ENCODE measurements at places on chromosomes 5 and 9.

DNA sequence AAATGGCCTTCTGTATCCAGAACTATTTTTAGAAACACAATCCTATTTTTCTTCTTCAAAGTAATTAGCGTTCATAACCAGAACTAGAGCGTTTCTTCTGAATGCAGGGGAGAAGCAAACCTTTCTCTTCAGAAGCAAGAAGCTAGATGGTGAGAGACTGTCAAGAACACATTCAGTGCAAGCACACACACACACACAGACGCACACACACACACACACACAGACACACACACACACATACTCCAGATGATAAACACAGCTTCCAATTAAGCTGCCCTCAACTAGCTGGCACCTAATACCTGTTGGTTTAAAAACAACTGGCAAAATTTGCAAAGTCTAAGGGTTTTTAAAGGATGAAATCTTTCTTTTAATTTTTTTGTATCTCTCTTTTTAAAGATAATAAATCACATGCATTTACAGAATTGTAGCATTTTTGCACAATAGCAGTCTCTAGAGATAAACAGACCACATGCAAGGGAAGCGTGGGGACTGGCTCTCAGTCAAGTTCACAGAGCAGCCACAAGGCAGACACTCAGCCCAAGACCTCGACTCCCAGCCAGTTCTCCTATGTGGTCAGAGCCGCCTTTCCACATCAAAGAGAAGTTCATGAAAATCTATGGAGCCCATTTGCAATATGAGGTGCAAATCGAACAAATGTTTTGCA is 138.5 kb downstream of the TTLL11 start:
- no peak for DNase-seq

GRCh38 chr5:8864053-8864452 is 681.8 kb downstream of the SEMA5A start:
- DNase-seq, result no peak

DNA sequence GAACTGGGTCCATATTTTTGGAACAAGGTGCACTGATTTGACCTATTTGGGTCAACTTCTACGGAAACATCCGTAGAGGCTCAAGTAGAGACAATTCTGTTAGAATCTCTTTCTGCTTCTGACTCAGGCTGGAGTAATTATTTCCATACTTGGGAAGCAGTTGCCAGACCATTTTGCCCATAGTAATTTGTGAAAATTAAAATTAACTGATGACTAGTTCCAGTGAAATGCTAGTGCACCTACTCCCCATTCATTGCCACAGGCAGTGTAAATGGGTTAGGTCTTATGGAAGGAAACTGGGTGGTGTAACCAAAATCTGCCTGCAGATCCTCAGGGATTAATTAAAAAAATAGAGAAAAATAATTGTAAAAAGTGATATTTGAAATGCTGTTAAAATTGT is 201.1 kb downstream of the TENT4A start:
- no peak for DNase-seq

- no peak for DNase-seq
Observed at GRCh38 chr5:95838001-95838520, 15.5 kb upstream of the GLRX start.

DNA sequence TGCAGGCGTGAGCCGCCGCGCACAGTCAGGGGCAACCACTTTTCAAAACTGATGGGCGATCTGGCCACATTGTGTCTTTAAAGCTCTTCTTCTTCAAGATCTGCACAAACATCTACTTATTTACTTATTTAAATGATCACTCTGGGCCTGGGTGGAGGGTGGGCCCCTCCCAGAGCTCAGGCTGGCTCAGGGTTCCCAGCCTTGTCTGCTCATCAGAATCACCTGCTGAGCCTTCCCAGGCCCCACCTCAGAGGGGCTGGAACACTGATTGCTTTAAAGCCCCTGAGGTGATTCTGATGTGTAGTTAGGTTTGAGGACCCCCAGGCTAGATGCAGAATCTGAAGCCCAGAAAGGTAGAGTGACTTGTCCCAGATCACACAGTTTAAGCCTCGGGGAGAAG is 45.6 kb upstream of the DMRT1 start:
- DNase-seq, result no peak

DNA sequence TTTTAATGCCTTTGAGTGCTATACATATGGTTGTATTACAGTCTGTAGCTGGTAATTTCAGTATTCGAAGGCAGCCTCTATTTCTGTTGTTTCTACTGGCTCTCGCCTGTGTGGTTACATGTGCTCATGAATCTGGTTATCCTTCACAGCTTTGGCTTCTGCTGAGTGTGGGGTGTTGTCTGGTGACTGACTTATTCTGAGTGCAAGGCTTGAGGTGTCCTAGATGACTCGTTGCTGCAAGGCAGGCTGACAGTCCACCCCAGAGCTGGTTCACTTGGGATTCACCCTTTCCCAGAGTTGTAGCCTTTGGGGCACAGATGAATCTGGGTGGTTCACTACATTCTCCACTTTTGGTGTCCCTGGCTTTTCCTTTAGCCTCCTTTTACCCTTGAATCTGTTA is 41.4 kb downstream of the PDE8B start:
- DNase-seq, result no peak

- DNase-seq, result no peak
Observed at GRCh38 chr5:95804736-95805539, 17.6 kb downstream of the GLRX start.

DNA sequence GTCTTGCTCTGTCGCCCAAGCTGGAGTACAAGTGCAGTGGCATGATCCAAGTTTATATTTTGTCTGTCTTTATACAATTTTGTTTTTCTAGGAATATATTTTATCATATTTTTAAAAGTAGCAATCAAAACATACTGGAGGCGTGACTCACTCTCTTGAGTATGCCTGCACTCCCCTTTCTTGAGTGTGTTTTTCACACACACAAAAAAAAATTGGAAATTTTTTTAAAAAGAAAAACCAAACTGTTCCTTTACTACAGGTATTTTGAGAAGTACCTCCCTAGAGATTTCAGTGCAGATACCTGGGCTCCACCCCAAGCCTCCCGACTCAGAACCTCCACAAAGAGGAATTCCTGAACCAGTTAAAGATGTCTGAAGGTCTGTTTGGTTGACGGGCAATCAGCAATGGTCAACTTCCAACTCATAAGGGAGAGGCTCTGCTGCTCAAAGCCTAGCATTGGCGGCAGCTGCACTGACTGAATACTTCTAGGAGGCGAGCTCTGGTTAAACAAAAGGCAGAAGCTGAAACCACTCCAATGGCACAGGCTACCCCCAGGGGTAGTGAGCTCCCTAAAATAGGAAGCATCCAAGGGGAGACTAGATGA is 27.4 kb downstream of the PDE6A start:
- no peak for DNase-seq

DNA sequence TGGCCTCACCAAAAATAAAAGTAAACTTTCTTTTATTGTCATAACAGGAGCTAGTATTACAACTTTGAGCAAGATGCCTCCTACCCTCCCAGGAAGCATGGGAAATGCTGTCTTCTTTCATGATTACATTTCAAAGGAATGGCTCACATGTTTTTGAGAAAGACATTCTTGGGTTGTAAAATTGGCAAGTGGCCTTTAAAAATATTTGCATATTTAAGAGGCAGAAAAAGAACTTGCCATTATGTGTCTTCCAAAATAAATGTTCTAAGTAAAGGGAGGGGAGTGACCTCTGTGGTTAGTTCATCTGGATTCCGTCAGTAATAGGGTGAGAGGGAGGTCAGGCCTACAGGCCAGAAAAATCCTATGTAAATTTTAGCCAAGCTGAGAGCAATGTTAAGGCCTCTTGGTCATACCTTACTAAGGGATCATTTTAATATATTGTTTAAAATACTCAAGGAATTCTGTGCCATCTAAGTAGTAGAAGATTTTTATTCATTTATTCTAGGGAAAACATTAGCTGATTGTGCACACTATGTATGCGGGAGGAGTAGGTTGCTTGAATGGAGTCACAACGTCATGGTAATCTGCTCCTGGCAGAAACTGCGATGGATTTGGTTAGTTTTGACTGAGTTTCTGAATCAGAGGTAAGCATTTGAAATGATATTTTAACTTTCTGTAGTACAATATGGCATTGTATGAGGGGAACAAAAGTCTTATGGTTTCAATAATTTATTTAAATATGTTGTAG is 1485.7 kb upstream of the CDH9 start:
- DNase-seq, result no peak

DNA sequence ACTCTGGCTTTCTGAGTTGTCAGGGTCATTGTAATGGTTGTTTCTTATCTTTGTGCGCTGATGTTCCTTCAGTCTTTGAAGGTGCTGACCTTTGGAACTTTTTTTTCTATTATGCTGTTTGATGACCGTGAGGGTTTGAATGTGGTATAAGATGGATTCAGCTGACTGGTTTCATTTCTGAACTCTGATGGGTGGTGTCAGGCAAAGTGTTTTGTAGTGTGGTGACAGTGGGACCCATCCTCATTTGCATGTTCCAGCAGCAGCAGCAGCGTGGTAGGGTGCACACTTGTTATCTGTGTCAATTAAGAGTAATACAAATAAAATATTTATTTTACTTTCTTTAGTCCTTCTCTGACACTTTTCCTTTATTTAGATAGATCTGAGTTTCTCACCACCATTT is 227.7 kb upstream of the PRR16 start:
- no peak for DNase-seq

DNA sequence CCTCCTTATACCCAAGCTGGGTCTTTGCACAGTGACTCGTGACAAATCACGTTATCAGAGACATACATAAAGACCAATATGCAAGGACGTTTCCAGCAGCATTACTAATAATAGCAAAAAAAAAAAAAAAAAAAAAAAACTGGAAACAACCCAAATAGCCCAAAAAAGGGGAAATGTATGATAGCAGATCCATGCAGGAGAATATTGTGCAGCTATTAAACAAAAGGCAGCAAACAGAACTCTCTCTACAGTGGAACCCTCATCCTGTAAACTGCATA is 37.7 kb downstream of the C5orf15 start:
- DNase-seq, result no peak

DNA sequence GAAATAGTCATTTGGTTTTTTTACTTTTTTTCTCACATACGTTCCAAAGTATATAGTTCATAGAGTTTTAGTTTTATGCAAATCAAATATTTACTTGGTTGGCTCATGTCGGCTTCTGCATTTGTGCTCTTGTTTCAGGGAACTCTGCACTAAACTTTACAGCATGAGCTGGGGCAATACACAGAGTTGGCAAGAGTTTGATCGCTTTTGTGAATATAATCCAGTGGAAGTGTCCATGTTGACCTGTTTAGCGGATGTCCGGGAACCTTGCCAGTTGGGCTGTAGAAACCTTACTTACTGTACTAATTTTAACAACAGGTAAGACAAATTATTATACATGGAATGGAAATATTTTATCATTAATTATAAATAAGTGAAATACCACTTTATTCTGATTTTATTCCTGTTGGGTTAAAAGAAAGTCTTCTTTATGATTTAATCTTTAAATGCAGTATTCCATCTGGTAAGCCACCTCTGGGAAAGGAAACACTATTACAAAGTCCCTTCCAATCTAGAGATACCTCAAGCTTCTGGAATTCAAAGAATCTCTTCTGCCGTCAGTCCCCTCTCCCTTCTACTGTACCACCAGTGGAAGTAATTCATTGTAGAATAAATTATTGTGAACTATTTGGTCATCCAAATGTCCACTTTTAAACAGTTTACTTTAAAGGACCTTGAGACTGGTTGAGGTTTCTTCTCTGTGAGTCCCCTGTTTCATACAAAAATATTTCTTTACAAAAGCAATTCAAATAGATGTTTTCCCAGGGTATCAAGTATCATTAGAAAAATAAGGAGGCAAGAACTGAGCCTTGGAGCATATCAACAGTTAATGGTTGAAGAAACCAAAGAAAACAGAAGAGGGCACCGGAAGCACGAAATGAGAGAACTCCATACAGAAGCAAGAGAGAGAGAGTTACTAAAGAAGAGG is 45.2 kb upstream of the GLIPR2 start:
- DNase-seq, result no peak

GRCh38 chr9:131407717-131408195 is 13.9 kb downstream of the PRRC2B start:
- DNase-seq, result no peak

- no peak for DNase-seq
Observed at GRCh38 chr5:54177058-54177457, 133.3 kb downstream of the ARL15 start.

- DNase-seq, result no peak
Observed at GRCh38 chr5:77230727-77231470, 20.4 kb downstream of the PDE8B start.

DNA sequence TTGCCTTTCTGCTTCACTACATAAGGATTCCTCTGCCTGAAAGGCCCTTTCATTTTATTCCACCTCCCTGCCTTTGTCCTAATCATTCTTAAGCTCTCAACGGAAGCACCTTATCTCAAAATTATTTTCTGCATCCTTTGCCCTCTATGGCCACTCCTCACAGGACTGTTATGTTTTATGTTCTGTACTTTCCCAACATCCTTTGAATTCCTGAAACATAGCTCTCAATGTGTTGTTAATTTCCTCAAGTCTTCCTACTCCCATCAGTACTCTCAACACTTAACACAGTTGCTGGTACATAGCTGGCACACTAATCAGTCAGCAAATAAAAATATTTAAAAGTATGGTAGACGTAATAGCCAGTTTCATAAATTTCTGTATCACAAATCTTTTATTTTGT is 193.0 kb downstream of the RFX3 start:
- DNase-seq, result no peak

- DNase-seq, result no peak
Observed at GRCh38 chr5:44991693-44992092, 182.9 kb downstream of the MRPS30 start.

- DNase-seq, result no peak
Observed at GRCh38 chr5:176530983-176531901, 6.0 kb downstream of the RNF44 start.

DNA sequence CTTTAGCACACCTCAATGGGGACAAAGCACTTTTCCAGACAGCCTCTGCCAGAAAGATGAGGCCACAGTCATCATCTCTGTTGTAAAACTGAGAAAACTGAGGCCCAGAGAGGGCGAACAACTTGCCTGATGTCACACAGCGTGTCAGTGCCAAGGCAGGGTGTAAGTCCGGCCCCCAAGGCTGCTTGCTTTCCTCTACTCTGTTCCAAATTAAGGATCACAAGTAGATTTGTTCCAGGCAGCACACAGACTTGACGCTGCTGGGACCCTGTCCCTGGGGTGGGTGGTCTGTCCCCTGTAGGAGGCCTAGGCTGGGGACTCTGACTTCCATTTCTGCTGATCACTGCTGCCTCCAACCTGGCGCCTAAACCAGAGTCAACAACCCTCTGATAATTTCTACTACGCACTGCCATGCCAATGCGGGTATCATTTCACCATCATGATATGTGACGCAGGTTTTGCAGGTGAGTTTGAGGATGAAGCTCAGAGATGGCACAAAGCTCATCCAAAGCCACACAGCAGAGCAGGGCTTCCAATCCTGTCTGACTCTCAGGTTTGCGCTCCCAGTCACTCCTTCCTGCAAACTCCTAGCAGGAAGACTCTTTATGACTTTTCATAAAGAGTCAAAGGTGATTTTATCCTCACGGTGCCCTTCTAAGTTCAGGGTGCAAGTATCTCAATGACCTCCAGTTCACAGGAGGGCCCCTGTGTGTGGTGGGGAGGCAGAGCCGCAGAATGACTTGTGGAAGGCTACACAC is 13.5 kb upstream of the RALGDS start:
- DNase-seq, result no peak

- DNase-seq, result no peak
Observed at GRCh38 chr9:90331826-90332575, 310.6 kb downstream of the DIRAS2 start.
